ENCODE measurements at places on chromosomes 3 and 15.

- no peak for DNase-seq
Observed at GRCh38 chr3:64355401-64355807, 130.1 kb upstream of the PRICKLE2 start.

- DNase-seq = peak; percentile 31
Observed at GRCh38 chr15:63156755-63157117, 541 bp downstream of the RPS27L start.

GRCh38 chr15:64050281-64051092, 4.2 kb upstream of the DAPK2 start:
- no peak for DNase-seq

DNA sequence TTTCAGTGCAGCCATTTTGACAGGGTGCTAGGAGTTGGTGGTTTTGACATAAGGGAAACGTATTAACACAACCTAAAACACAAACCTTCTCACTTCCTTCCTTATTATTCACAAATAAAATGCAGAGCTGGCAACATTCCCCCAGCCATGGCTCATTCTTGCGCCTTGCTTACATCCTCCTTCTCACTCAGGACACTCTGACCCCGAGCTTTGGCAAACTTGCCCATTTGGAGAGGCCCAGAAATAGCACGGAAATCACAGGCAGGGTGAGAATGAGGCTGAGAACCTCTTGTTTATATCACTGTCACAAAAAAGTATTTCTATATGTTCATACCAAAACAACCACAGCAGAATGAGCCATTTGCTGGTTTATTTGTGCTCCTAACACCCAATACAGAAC, 244.3 kb downstream of the NTRK3 start:
- DNase-seq = no peak

- peak; percentile 74 for DNase-seq
Observed at GRCh38 chr15:59247364-59247763, 40.7 kb downstream of the LDHAL6B start.

GRCh38 chr15:33934396-33934795, 33.9 kb upstream of the CHRM5 start:
- DNase-seq = no peak

Data from GM03348 (cell line).